ENCODE measurements at places on chromosomes 4 and X.

- no peak for DNase-seq
Observed at GRCh38 chr4:16302648-16303047, 76.4 kb upstream of the TAPT1 start.

GRCh38 chr4:158809611-158810486, 41.0 kb downstream of the FNIP2 start:
- DNase-seq, result no peak

- no peak for DNase-seq
Observed at GRCh38 chr4:188930822-188931221, 791.6 kb downstream of the TRIML1 start.

- no peak for DNase-seq
Observed at GRCh38 chrX:926070-926469, 286.4 kb downstream of the CRLF2 start.

GRCh38 chr4:82267506-82267905, 106.3 kb downstream of the HNRNPD start:
- no peak for DNase-seq

GRCh38 chrX:14903891-14904290, 30.7 kb downstream of the MOSPD2 start:
- no peak for DNase-seq

- no peak for DNase-seq
Observed at GRCh38 chr4:110905367-110905766, 282.5 kb upstream of the PITX2 start.

- DNase-seq, result no peak
Observed at GRCh38 chr4:99301376-99302164, 10.8 kb upstream of the ADH1A start.

- no peak for DNase-seq
Observed at GRCh38 chr4:24795666-24796381, 451 bp downstream of the SOD3 start.

DNA sequence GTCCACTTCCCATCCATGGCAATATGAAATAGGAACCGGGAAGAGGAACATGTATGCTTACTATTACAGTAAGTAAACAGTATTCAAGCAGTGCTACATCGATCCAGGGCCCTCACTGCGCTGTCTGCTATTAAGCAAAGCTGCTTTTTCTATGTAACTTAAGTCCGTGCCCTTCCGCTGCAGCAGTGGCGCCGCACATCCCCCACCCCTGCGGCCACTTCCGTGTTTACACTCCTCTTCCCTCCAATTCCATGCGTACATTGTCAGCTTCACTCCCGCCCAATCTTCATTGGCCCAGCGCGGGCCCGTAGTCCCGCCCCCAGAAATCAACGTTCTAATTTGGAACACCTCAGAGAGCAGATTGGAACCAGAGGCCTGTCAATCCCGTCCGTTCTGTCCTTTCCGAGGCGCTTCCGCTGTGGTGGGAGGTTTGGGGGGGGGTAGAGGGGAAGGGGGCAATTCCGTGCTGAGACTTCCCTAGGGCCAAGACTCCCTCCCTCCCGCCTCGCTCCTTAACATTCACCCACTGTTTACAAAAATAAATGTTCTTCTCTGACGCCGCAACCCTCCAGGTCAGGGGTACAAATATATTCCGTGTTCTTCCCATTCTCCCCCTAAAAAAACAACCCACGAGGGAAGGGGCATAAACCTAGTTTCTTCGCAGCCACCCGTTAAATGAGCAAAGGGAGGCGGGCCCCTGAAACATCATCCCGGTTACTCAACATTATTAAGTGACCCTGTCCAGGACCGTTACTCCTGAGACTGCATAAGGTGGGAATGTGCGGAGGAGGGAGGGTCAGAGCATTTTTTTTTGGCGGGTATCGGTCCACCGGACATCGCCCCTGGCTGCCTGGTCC, 67.4 kb downstream of the NOCT start:
- DNase-seq, result peak; percentile 96

DNA sequence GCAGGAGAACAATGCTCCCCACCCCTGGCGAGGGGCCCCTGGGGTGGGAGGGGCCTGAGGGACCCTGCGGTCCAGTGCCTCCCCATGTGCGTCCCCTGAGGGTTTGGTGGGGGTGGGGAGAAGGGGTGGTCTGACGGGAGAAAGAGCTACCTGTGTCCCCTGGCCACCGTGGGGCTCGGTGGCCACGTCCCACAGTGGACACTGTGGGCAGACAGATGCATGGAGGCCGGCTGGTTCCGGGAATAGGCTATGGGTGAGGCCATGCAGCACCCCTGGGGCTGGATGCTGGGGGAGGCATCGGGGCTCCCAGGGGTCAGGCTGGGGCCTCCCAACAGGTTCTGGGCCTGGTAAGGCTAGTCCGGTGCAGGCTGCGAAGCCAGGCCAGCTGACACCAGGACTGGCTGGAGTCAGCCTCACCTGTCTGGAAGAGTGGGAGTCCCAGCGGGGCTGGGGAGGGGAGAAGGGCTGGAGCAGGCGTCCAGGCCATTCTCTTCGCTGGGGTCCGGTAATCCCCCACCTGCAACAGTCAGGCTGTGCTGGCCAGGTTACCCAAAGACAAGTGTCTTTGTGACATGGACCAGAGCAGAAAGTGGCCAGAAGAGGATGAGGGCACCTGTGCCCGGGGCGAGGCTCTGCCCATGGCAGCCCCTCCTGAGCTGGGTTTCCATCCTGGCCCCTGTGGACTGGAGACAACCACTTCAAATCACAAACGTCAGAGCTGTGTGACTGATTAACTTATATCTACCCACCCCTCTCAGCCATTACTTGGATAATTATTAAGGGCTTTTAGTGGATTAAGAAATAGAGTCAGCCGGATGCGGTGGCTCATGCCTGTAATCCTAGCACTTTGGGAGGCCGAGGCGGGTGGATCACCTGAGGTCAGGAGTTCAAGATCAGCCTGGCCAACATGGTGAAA, 1.4 kb upstream of the FAM53A start:
- no peak for DNase-seq

GRCh38 chrX:40374486-40374885, 206.3 kb upstream of the ATP6AP2 start:
- no peak for DNase-seq

DNA sequence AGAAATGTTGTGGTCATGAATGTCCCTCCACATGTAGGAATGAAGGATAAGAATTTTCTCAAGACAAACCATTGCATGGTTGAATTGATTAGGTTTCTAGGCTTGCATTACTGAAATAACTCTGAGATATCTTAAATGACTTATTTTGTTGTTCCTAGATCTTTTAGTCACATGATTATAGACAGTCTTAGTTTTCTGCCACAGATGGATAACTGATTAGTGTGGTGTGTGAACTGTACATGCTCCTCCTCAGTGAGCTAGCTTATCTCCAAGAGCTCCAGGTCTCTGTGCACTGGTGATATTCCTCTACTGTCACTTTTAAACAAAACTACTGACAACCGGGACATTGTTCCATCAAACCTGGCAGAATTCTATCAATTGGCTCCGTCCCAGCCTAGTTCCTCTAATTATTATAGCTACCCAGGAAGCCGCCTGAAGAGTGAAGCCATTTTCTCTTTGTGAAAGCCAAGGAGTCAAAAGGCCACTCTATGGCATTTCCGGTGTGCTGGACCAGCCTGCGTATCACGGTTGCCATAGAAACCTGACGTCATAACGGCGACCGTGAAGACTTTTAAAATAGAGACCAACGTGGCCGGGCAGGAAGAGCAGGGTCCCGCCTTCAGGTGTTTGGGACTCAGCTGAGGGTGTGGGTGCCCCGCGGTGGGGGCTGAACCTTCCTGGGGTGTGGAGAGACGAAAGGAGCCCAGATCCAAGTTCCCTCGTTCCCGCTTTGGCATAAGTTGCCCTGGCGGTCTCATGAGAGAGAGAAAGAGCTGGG, 28.1 kb downstream of the BEX3 start:
- DNase-seq, result no peak

DNA sequence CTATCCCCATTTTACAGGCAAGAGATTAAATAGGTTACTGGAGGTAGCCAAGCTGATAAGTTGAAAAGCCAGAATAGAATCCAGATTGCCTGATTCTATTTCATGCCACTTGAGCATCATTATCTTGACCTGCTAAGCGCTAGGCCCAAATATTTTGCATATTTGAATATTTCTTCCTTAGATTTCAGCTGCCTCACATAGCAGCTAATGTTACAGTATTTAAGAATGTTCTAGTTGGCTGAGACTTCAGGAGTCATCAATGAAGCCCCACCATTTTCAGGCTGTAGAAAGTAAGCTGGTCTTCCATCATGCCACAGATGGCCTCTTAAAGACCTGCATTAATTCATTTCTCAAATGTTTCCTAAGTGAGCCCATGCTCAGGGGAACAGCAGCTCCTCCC, 121.4 kb downstream of the SHROOM3 start:
- no peak for DNase-seq

DNA sequence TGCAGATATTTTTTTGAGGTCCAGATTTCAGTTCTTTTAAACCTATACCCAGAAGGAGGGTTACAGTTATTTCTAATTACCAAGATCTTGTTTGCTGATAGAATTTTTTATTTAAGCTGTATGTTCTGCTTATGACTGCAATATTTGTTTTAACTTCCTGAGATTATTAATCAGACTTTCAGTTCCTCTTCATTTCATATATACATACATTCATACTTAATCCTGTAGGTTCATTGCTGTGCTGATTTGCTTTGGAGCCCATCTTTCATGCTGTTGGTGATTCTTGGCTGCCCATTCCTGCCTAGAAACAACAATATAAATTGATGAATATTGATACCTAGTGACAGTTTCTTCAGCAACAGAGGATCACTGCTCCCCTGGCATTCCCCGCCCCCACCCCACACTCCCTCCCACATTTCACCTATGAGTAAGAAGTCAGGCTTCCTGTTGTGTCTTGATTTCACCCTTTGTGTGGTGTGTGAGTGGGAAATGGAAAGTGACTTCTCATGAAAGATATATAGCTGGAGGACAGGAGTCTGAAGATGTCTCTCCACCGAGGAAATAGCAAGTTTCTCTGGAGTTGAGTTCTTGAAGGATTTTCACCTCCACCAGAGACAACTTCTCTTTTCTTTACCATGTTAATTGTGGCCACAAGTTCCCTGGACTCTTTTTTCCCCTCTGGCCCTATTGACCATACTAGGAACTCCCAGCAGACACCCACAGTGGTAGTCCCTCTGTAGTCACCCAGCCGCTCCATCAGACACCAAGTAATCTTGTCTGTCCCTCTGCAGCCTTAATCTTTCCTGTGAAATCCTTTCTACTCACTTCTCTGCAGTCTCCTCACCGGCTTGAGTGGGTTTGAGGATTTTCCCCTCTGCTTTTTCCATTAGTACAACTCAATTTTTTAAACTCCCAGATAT, 118.4 kb downstream of the ASB9 start:
- no peak for DNase-seq

DNA sequence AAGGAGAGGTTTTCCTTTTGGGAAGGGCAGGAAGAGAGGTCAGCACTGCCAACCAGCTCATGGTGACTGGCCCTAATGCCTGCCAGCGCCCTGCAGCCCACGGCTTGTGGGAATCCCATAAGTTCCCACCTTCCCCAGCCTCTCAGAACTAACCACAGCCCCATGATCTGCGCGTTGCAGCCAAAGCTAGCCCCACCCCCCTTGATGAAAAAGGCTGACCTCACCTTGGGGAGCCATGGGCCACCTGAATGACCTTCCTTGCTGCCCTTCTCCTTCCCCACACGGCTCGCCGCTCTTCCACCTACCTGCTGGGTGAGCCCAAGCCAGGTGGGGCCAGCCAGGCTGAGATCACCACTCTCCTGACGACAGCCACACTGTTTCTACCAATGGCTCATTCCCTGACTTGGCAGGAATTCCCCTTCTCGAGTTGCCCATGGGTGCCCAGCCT, 3.9 kb upstream of the ELF4 start:
- no peak for DNase-seq

DNA sequence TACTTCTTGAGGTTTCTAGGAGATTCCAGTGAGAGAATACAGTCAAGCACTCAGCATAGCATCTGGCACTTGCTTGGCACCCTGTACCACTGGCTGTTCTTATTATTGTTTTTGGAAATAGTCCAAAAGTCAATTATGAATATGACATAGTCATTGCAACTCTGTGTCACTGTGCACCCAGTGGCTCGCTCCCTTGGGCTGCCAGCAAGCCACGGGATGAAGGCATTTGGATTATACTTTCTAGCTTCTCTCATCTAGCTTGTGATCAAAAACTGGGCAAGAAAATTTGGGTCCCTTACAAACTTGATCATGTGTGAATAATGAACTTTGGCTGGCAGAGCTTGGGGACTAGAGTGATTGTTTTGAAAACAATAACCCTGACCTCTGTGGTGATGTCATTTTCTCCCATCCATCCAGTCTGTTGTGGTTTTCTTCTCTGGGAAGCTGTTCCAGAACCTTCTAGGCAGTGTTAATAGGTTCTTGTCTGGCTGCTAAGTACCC, 32.7 kb upstream of the LIMCH1 start:
- no peak for DNase-seq

GRCh38 chr4:60002603-60003337, 1197.4 kb upstream of the ADGRL3 start:
- DNase-seq, result no peak

- DNase-seq, result no peak
Observed at GRCh38 chr4:186105647-186106321, 1.3 kb downstream of the FAM149A start.

- DNase-seq, result no peak
Observed at GRCh38 chr4:7572894-7573293, 138.2 kb upstream of the PSAPL1 start.

- no peak for DNase-seq
Observed at GRCh38 chr4:80535551-80535950, 200.0 kb downstream of the CFAP299 start.

DNA sequence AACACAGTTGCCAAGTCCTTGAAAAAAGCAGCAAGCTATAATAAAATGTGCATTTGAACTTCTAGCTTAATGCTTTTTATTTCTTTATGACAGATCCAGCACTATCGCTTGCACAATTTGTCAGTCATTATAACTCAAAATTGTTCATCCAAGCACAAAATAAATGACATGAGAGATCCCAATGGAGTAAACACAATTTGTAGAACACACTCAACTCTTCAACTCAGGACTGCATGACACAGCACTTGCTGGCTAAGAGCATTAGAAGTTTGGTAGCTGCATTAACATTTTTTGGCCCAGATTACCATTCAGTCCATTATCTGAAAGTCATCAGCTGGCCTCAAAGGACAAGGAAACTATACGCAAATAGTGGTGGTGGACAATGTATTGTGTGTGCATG, 530.1 kb downstream of the INPP4B start:
- DNase-seq, result no peak

Measured in left forelimb (tissue), 1 donor.